Subcutaneous adipose tissue (tissue), 4 donors: ENCODE measurements at places on chromosomes 11 and 22. TPM values are rescaled to one million over a fixed set of nuclear protein-coding genes. Genes with fewer than 3 reads are reported as not detected.

The CHRNA10 gene
- 0.68 TPM for total RNA-seq

The MIAT gene
- total RNA-seq, result 1.2 TPM

The OR51I1 gene
- total RNA-seq, result 2.9 TPM

The FAM180B gene
- total RNA-seq, result 1.1 TPM

The GLYATL2 gene
- total RNA-seq, result not detected

The PHLDA2 gene
- 1.2 TPM for total RNA-seq

The SLC37A2 gene
- total RNA-seq, result 14.7 TPM

The OR52I1 gene
- not detected for total RNA-seq
